Nephron progenitor cell (in vitro differentiated cells): ENCODE measurements at places on chromosomes 5 and 9.

DNA sequence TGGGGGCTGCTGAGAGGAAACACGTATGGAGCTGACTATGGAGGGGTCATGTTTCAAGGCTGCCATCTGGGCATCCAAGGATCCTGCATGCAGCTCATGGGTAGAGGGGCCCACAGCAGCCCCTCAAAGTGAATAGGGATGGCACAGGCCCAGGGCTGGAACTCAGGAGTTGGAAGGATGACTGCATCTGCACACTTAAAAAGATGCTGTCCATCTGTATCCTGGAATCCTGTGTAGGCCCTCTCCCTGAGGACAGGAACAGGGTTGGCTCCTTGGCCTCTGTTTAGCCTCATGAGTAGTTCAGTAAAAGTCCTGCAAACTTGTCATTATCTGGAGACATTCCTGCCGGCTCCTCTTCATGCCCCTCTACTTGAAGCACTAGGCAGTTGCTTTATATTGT, 4.0 kb downstream of the BNIP1 start:
- DNase-seq: no peak

GRCh38 chr5:84260140-84260539, 124.5 kb downstream of the EDIL3 start:
- DNase-seq: no peak

GRCh38 chr5:90047113-90047512, 362.4 kb downstream of the CETN3 start:
- DNase-seq: no peak

GRCh38 chr5:9348401-9348996, 197.4 kb downstream of the SEMA5A start:
- DNase-seq: no peak

DNA sequence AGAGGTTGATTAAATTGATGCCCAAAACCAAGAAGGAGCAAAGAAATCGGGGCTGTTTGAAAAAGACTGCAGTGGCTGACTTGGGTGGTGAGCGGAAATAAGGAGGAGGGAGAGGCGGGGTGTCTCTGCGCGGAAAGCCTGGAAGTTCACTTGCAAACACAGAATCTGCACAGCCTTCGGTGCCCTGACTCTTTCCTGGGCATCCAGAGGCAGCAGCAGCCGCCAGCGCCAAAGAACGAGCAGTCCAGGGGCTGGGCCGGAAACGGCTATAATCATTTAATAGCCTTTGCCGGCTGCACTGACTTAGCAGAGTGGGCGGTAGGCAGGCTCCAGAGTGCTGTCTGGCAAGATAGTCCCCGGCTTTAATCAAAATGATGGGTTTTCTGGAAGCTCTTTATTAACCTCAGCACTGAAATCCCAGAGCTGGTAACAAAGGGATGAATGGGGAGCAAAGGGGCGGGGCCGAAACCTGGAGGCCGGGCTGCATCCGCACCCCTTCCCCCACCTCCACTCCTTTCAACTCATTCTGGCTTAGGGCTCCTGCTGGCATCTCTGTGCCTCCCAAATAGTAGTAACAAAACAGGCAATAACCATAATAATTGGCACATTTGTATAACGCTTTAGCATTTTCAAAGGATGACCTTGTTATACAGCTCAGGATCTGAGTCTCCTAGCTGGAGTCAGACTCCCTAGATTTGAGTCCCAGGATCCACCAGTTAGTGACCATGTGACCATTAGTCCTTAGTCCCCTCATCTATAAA, 35.7 kb downstream of the PCDHAC2 start:
- DNase-seq: peak; percentile 54

DNA sequence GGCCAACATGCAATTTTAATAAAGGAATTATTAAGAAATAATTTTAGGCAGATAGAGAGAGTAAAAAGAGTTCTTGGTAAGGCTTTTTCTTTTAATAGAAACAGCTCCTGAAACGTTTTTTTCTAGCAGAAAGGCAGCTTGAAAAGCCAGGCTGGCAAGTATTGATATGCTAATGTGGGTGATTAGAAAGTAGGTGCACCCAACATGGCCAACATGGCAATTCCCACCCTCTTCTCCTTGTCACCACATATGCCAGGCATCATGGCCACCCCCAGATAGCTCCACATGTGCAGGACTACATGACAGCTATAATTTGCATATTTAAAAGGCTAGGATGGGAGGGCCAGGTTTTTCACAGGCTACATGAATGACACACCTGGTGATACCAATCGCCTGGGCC, 615.2 kb downstream of the PTPRD start:
- no peak for DNase-seq

GRCh38 chr5:77937015-77937908, 161.1 kb upstream of the TBCA start:
- DNase-seq: no peak

DNA sequence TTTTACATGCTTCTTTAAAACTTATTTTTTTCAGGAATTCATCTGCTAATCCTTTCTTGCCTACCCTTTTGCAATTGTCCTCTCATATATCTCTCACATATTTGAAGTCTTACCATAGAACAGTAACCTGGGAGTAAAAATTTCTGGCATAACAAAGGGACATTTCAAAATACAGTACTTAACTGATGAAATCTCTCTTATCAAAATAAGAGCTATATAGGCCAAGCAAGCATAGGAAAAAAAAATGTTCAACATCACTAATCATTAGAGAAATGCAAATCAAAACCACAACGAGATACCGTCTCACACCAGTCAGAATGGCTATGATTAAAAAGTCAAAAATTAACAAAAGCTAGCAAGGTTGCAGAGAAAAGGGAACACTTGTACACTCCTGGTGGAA, 2062.7 kb upstream of the CDH6 start:
- DNase-seq: no peak

DNA sequence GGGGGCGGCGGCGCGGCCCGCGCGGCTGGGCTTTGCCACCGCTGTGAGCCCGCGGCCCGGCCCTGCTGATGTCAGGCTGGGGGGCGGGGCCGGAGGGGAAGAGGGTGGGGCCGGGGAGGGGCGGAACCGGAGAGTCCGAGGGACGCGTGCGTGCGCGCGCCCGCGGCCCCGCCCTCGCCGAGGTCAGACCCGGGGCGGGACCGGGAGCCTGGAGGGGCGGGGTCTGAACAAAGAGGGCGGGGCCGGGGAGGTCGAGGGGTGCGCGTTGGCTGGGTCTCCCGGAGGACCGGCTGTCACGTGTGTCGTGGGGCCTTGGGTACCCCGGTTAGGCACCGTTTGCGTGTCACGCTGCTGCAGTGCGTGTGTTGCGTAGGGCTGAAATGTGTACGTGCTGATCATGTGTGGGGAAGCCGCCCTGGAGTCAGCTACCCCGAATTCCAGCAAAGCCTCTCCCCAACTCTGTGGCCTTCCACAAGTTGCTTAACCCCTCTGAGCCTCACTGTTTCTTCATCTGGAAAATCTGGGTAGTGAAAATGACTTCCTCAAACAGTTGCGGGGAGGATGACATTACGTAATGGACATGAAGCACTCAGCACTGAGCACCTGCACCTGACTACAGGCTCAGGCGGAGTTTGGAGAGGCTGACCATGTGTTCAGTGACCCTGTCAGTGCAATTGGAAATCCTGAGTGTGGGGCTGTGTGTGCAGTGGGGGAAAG, at the start of gene RALGDS:
TSS of gene RALGDS (minus strand) at position 43 of the 717 bp plus-strand sequence. CDS start 86 bp downstream, outside the sequence.
- peak; percentile 95 for DNase-seq

- no peak for DNase-seq
Measured at GRCh38 chr5:1770443-1770802, 29.2 kb downstream of the MRPL36 start.

GRCh38 chr5:56979968-56980367, 28.0 kb upstream of the MIER3 start:
- no peak for DNase-seq

DNA sequence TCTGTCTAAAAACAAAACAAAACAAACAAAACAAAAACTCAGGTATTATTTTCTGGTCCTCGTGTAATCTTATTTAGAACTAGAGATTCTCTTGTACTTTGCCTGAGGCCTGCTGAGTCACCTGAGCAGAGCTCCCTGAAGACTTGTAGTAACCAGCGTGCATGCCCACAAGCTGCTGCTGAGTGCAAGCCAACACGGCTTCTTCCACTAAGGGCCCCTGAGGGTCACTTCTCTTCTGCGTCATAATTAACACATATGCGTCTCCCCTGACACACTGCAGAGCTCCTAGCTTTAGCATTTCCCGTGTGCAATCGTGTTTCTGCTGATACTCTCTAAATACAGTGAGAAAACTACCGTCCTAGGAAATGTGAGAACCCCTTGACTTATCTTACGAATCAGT, 10.9 kb upstream of the NDFIP1 start:
- no peak for DNase-seq
